Foreskin fibroblast (primary cell): ENCODE measurements at places on chromosomes 2 and 18.

DNA sequence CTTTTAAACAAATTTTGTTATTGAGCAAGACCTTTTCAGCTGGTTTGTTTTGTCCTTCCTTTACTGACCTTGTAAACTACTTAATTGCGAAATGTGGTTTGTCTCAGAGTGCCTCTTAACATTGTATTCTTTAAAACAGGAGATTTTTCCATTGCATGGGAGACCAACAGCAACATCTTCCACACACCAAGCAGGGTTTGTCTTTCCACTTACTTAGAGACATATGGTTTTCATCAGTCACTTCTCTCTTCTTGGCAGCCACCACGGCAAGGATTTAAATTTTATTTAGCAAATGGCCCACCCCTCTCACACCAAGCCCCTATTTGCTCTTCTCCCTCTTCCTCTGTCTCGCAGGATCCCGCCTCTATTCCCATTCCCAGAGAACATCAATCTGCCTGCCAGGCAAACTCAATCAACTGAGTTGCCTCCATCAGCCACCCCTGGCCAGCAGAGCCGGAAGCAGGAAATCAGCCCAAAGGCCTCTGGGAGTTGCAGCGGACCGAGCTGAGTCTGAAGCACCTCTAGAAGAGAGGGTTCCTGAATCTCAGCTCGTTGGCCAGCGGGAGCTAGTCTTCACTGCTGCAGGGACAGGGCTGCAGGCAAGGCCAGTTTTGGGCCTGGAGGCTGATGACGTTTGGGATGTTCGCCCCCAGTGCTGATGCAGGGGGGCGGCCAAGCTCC, 11.3 kb upstream of the CIB4 start:
- peak; percentile 42 for DNase-seq

DNA sequence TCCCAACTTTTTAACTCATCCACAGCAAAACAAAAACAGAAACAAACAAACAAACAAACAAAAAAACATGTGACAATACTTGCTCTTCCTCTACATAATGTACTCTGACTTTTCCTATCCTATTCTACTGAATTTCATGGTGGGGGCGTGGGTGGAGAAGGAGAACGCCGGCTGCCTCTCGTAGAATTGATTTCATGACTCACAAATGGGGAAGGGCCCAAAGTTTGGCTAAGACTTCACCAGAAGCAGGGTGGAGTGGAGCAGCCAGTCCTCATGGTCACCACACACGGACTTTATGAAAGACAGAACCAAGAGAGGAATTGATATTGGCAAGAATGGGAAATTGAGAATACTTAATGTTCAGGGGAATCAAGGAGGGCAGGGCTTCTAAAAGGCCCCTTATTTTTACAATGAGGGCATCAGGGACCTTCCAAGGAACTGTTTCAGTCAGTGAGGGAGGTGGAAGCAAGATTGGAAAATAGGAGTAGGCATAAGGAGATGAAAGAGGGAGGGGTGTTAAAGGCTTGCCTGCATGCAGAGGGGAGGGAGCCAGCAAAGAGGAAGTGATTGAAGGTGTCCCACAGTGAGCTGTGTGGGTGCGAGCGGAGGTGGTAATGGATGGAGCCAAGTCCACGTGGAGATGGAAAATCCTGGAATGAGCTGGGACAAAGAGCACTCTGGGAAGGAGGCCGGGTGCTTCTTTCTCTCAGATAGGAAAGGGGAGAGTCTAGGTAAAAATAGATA, 27.9 kb downstream of the MARCHF4 start:
- DNase-seq: peak; percentile 41

DNA sequence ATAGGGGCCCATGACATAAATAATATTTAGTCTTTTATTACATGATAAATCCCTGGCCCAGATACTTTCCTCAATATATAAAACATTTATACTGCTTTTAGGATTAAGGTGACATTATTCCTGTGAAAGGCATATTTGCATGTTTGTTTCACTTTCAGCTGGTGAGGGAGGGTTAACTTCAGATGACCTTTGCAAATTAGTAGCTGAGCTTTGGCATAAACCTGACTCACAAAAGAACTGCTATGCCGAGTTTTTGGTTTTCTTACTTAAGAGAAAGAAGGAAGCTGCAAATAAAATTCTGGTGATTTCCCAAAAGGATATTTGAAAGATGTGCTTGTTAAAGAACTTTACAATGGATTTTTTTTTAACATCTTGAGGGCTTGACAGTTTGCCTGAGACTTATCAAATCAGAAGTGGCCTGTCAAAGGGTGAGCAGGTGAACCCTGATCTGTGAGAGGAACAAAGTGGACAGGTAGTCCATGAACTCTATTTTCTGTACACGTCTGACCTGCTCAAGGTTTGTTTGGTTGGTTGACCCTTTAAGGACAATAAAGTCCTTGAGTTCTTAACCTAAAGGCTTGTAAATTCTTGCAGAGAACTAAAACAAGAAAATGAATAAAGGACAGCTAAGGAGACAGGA, 93.5 kb downstream of the FAM124B start:
- no peak for DNase-seq

DNA sequence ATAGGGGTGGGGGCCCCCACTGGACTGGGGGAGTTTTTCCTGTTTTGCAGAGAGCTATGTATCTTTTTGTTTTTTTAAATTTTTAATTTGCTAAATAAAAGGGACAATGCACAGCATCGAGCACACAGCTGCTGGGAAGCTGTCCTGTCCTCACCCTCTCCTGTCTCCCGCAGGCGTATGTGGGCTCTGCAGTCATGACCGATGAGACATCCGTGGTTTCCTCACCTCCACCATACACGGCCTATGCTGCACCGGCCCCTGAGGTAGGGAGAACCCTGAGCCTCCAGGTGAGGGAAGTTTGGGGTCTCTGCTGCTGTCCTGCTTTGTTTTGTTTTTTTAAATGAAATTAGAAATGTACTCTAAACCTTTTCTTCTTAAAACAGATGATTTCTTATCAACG, 27.6 kb downstream of the PLEKHB2 start:
- DNase-seq: no peak

- DNase-seq: peak; percentile 74
Measured at GRCh38 chr18:39414009-39414700, 1848.6 kb upstream of the CELF4 start.

- no peak for DNase-seq
Measured at GRCh38 chr18:64982414-64983055, 768.3 kb upstream of the CDH7 start.

GRCh38 chr2:58336416-58336815, 95.3 kb upstream of the FANCL start:
- DNase-seq: no peak

- DNase-seq: peak; percentile 76
Measured at GRCh38 chr2:111535404-111535803, 348.6 kb downstream of the ANAPC1 start.

GRCh38 chr18:79868168-79868784, 70.5 kb downstream of the KCNG2 start:
- DNase-seq: no peak

DNA sequence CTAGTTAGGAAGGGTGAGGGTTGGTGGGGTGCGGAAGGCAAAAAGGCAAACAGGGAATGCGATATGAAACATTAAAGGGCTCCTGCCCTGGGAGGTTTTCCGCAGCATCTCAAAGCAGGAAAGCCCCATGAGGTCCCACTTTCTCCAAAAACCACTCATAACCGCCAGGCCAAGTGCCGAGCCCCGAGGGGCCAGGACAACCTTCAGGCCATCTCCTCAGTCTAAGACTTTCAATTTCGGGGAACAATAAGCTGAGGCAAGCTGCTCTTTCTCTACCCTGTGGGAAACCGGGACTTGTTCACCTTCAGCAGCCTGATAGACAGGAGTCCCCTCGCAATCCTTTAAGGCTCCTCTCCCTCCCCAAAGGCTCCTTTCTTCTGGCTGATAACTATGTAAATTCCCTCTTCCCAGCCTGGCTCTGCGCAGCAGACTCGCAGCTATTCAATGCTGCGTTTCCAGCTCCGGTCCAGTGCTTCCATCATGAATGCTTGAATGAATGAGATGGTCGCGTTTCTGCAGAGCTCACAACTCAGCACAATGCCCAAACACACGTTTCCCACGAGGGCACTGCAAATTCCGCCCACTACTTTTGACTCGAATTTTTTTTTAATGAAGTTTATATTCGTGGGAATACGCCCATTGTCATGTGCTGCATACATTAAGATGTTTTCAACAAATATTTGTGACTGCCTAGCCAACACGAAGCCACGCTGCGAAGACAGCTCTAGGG, 1.4 kb downstream of the LAMA1 start:
- DNase-seq: peak; percentile 55

GRCh38 chr2:184598316-184599053, at the start of gene ZNF804A:
ZNF804A (plus strand) TSS chr2:184598529; CDS start chr2:184598960, 431 bp downstream.
- DNase-seq: peak; percentile 48

DNA sequence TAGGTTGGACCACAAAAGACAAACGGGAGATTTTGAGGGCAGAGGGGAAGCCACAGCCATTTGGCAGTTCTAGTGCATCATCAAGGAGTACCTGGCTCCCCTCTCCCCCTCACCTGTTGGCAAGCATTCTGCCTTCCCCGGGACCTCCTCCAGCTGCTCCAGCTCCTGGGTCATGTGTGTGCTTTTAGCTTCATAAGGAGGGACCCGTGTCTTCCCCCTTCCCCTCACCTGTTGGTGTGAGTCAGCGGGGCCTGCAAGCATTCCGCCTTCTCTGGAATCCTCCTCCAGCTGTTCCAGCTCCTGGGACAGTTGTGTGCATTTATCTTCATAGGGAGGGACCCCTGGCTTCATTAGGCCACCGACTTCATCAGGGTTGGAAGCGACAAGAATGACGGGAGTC, 58.8 kb downstream of the SPP2 start:
- no peak for DNase-seq

- DNase-seq: peak; percentile 91
Measured at GRCh38 chr2:120765678-120766469, 30.2 kb downstream of the GLI2 start.

GRCh38 chr2:74991977-74992376, 33.5 kb downstream of the POLE4 start:
- DNase-seq: peak; percentile 51

GRCh38 chr2:234388591-234388990, 108.3 kb downstream of the ARL4C start:
- DNase-seq: peak; percentile 31

GRCh38 chr2:185757356-185757755, 18.8 kb downstream of the FSIP2 start:
- peak; percentile 20 for DNase-seq

DNA sequence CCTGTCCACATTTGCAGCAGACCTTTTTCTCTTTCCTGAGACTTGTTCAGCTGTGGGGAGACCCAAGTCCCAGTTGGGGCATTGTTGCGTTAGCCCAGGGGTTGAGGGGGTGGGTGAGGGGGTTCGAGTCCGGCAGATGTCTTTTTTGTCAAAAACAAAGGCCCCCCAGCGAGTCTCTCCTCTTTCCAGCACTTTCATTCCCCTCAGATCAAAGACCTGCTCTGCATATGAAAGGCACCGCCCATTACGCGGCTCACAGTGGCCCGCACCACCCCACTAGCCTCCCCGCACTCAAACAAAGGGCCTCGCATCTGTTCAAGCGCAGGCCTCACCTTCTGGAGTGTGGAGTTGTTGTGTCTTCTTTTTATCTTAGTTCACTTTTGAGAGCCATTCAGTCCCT, 25.2 kb downstream of the TRABD2A start:
- DNase-seq: no peak

DNA sequence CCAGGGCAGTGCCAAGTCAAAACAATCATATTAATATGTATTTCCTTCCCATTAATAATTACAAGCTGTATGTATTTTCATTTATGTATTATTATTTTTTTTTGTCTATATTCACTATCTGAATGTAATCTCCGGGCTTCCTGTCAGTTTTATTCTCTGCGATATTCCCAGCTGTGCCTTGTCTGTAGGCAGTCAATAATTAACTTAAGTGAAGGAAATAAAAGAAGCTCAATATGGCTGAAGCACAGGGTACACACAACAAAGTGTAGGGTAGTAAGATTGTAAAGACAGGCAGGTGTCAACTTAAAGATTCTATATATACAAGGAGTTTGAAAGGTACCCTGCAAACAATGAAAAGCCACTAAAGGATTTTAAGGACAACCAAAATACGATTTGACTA, 122.9 kb downstream of the ROCK1 start:
- no peak for DNase-seq

- DNase-seq: peak; percentile 1
Measured at GRCh38 chr2:76197842-76198448, 487.2 kb upstream of the GCFC2 start.

DNA sequence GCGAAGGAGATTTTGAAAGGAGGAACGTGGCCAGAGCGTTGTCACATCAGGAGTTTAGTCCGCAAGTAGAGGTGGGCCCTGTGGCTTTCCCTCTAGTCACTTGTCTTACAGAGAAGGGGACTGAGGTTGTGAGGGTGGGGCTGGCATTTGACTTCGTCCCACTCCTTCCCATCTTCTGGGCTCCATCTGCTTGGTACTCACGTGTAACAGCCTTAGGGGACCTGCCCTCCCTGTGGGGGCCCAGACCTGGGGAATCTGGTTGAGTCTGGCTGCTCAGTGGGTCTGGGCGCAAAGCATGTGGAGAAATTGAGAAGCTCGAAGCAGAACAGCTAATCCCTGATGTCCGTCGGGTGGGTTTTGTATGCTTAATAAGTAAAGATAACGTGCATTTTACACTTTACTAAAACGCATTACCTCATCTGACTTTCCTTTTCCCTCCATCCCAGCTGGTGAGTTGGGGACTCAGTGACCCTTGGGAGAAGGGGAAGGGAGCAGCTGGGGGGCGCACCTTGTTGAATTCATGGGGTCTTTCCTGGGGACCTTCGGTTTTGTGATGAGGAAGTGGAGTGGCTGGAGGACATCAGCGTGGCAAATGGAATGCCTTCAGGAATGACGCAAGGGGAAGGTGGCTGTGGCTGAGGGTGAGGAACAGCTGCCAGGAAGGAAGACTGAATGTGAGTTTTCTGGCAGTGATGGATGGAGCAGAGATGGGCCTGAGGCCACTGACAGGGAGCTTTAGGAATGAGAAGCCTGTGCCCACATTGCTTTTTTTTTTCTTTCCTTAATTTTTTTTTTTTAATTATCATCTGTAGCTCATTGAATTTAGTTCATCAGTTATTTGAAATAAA, 44.8 kb downstream of the ASAP2 start:
- DNase-seq: peak; percentile 90

DNA sequence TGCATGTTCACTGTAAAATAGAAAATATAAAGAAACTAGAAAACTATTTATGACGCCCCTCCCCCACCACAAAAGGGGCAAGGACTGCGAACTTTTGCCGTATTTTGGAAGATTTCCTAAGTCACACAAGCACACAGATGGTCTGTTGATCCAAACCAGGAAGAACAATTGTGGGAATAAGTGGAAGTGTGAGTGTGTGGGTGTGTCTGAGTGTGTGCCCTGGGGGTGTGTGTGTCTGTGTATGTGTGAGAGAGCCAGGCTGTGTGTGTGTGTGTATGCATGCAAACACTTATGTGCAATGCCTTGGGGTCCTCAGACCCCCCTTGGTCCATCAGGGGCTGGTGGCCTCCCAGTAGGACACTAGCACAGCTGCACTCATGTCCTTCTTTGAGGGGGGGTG, 43.1 kb downstream of the HPCAL1 start:
- peak; percentile 29 for DNase-seq

DNA sequence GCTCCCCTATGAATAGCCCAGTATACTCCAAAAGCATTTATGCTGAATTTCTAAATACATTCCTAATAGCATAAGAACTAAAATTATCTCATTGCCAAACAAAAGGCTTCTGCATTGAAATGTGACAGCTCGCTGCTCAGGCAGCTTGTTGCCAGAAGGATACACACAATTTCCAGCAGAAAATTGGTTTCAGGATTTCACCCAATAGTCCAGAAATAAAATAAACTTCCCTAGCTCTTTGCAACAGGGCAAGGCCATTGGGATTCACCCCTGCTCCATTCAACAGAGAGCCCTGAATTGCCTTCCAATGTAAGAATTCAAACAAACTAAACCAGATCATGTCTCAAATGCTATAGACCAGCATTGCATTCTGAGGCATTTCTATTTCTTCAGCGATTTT, 70.7 kb downstream of the RBM43 start:
- no peak for DNase-seq

GRCh38 chr2:114754907-114755563, 312.6 kb downstream of the DPP10 start:
- DNase-seq: no peak
